BE2C (cell line): ENCODE measurements at places on chromosomes 7 and 10.

DNA sequence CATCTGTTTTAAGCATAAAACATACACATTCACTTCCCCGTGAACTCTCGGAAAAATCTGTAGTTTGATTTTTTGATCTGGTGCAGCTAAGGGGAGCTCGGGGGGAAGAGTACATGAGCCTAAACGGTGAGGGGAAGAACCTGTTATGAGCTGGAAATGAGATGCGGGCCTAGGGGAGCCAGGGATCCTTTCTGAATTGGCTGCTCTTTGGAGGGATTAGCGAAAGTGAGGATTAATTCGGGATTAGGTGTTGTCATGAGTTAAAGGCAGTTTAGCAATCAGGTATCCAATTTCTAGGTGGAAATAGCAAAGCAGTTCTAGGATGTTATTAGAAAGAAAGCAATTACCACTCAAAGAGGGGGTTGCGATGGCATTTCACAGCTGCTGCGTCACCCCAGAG lies 51.1 kb upstream of the ADARB2 start:
- no peak for DNase-seq

GRCh38 chr7:140005754-140006503 lies 56.8 kb downstream of the PARP12 start:
- DNase-seq: peak; percentile 64

DNA sequence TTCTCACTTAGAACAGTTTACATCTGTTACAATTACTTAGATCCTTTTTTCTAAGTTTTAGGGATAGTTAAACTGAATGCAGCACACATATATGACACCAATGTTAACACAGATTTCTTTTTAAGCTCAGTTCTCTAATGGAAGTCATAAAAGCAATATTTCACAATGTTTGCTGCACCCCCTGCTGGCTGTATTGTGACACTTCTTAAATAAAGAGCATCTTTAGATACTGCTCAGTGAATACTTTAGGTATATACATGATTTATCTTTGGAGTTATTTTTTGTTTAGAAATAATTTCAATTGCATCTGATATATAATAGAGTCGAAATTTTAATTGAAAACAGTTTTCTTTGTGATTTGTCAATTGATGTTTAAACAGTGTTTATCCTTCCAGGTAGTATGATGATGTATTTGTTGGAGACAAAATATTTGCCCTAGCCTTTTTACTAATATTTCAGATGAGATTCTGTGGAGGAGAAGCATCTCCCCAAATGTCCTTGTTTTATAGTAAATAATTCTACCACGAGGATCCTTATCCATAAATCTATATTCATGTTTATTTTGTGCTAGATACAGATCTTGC lies 174.4 kb downstream of the ST7 start:
- DNase-seq: peak; percentile 60

GRCh38 chr10:61350068-61350467 lies 103.1 kb downstream of the TMEM26 start:
- no peak for DNase-seq

- no peak for DNase-seq
These were observed 43.1 kb upstream of the DDC start for GRCh38 chr7:50608196-50608906.

DNA sequence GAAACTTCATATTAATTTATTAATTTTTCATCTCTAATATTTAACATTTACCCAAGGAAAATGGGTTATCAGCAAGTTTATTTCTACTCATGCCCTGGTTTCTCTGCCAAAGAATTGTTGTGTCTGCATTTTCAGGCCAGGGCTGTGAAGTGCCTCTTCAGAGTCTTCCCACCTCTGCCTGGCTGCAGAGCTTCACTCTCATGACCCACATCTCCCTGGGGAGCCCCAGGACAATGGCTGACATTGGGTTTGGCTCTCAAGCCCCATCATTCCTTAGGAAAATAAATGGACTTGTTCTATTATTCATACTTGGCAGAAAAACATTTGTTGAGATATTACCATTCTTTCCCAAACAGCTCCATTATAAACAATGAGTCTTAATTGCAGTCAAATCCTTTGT lies 30.3 kb downstream of the CACNA2D1 start:
- DNase-seq: peak; percentile 78

DNA sequence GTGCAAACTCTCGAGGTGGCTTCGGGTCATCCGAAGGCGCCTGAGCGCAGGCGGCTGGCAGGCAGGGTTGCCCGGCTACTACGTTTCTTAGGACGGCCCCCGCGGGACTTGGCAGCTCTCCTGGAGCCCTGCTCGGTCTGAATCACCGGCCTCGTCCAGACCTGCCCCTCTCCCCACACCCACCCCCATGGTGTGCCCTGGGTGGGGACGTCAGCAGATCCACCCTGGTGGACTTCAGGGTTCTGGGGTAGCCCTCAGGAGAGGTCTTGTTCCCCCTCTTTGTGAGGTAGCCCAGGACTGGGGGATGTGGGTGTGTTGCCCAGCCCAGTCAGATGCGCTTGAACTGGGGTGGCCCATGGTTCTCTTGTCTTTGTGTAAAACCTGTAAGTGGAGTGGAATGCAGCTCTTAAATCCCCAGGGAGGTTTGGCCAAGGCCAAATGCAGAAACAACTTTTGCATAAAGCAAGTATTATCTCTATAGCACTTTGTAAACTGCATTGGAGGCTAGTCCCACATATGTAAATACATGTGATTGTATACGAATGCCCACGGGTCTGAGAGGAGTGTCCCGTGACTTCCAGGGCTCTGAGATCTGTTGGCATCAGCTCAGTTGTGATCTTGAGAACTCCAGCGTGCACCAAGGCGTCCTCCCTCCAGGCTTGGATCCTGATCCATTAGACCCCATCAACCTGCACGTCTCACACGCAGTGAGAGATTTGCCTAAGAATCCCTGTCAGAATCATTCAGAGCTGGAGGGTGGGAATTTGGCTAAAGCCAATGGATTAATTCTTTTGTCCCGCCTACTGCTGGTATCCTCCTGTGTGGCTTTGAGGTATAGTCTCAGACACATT lies 1.8 kb downstream of the PFKFB3 start:
- no peak for DNase-seq

DNA sequence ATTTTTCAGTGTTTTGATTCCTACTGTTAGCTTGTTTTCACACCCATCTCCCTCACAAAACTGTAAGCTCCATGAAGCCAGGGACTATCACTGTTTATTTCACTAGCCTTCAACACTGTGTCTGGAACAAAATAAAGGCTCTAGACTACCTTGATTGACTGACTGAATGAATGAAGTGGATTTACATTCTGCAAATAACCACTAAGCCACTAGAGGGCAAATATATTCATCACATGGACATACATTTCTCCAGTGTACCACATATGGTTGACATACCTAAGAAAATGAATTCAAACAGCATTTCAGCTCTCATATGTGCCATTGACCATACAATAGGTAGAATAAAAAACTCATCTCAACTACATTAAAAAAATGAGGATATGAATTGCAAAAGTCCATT lies 185.9 kb downstream of the RAB11FIP2 start:
- no peak for DNase-seq
